GM10248 (cell line): ENCODE measurements at places on chromosomes 16 and 17.

DNA sequence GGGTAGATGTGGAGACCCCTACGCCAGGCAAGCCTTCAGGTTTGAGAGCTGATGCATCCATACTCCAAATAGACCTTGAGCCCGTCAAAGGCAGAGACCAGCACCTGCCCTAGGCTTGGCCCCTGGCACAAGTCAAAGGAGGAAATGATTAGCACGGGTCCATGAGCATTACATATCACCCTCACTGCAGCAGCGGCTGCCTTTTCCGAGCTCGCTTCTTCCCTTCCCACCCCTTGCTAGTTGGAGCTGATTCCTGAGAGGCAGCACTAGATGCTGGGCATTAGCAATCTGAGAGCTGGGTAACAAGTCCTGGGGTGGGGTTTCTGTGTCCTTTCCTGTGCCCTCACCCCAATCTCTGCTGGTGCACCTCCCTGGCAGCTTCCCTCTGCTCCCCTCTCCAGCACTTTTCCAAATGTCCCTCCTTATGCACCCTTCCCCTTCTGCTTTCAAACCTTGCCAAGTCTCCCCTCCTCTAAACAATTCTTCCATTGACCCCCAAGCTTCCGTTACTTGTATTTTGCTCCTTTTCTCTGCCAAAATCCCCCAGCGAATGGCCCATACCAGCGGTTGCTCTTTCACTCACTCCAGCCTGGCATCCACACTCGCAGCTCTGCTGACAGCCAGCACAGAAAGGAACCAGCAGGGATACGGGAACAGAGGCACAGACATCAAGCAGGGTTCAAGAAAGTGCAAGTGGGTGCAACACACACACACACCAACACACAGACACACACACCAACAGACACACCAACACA, 3.0 kb downstream of the CDRT4 start:
- no peak for DNase-seq

- DNase-seq: no peak
Observed at GRCh38 chr17:40980596-40980995, 3.5 kb downstream of the KRT40 start.

- no peak for DNase-seq
Observed at GRCh38 chr17:28723159-28723835, 2.7 kb downstream of the TLCD1 start.

GRCh38 chr17:78434455-78435329, 56.2 kb downstream of the PGS1 start:
- no peak for DNase-seq

DNA sequence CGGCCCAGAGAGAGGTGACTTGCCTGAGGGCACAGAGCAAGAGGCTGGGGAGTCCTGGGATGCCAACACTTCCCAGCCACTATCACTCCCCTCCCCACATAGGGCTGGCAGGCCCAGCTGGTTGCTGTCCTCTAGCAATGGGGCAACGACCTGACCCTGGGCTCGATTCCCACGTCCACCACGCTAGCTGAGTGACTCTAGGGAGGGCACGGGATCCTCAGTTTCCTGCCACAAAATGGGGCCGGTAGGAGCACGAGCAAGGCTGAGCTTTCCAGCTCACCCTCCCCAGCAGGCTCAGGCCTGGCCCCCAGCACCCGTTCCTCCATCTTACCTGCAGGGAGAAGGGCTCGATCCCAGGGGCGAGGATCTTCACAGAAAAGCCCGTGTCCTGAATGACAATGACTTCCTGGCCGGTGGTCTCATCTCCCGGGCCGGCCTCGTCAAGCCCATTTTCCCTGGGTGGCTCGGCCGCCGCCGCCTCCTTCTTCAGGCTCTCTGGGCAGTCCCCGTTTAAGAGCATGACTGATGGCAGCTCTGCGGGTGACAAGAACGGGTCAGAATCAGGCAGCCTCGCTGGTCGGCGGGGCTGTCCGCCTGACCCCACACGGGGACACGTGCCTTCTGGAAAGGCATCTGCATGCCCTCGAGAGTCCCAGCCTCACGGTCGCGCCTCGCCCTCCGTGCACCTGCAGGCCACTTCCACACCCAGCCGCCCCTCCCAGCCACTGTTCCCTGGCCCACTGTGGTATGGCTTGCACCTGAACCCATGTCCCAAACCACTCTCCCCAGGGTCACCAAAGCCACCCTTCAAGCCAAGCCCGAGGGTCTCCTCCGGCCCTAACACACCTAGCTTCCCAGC, 7.3 kb downstream of the CLUH start:
- DNase-seq: no peak

GRCh38 chr17:82495844-82496528, 23.5 kb upstream of the FOXK2 start:
- no peak for DNase-seq

DNA sequence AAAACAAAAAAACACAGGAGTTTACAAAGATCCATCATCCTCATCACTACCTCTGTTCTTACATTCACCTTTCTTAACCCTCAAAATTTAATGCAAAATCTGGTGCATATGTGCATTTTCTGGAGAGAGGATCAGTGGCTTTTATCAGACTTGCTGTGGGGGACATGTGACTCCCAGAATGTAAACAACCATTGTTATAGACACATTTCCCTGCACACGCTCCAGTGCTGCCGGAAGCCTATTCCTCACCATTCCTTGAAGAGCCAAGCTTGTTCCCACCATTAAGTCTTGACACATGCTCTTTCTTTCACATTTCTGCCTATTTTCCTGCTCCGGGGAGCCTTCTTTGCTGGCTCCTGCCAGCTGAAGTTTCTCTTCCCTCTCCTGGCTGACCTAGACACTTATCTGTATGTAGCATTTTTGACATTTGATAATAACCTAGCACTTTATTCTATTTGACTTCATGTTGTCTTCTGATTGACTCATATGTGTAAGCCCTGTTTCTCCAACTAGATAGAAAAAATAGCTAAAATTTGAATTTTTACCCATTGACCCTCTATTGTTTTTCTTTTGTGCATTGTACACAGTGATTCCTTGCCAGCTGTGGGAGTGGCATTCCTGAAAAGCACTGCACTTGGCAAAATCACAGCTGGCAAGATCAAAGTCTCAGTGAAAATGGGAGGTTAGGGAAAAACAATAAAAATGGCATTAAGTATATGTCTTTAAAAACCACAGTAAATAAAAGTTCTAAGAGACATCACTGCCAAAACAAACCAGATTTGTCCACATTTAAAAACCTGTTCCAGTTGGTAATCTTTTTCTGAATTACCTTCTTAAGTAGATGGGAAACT, 76.8 kb upstream of the CIBAR2 start:
- DNase-seq: no peak

DNA sequence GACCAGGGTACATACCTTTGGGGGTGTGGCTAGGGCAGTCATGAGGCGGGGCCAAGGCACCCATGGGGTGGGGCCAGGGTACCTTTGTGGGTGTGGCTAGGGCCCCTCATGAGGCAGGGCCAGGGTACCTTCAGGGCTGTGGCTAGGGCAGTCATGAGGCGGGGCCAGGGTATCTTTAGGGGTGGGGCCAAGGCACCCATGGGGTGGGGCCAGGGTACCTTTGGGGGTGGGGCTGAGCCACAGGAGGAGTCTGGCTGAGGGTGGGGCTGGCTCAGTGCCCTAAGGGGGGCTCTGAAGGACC, 3.5 kb downstream of the GNG13 start:
- no peak for DNase-seq

DNA sequence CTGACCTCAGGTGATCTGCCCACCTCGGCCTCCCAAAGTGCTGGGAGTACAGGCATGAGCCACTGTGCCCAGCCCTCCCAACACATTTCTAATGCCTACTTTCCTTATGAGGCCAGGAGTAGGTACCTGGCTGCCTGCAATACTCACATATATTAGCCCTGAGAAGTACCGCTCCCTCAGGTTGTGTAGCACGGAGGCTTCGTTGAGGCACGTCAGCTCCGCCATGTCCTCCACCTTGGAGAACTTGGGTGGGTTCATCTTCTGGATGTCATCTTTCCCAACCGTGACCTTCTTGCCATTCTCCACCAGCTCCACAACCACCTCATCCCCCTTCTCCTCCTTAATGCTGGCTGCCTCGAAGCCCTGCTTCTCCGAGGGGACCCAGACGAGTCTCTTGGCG, 19.1 kb downstream of the MYH11 start:
- no peak for DNase-seq

GRCh38 chr16:57764341-57765159, 29.0 kb downstream of the KATNB1 start:
- peak; percentile 65 for DNase-seq

DNA sequence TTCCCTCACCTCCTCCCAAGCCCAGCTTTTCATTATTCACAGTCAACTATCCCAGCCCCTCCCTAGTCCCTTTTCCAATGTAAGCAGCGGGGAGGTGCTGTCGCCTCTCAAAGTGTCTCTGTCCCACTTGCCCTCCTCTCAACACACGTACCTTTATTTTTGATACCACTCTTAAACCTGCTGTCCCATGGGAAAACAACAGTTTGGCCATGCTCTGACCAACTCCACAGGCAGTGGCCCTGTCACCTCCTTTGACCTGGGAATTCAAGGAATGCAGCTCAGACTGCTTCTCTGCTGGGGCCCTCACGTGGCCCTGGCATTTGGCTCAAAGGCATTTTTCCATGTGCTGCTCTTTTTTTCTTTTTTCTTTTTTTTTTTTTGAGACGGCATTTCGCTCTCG, 4.2 kb downstream of the LYRM9 start:
- no peak for DNase-seq

- no peak for DNase-seq
Observed at GRCh38 chr17:30413109-30413508, 34.4 kb downstream of the CPD start.

DNA sequence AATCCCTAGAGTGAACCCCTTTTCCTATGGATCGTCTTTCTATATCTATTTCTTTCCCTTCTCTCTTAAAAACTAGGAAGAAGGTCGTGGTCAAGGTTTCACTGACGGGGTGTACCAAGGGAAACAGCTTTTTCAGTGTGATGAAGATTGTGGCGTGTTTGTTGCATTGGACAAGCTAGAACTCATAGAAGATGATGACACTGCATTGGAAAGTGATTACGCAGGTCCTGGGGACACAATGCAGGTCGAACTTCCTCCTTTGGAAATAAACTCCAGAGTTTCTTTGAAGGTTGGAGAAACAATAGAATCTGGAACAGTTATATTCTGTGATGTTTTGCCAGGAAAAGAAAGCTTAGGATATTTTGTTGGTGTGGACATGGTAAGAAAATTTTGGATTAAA, 9.6 kb downstream of the CYLD start:
- DNase-seq: no peak

DNA sequence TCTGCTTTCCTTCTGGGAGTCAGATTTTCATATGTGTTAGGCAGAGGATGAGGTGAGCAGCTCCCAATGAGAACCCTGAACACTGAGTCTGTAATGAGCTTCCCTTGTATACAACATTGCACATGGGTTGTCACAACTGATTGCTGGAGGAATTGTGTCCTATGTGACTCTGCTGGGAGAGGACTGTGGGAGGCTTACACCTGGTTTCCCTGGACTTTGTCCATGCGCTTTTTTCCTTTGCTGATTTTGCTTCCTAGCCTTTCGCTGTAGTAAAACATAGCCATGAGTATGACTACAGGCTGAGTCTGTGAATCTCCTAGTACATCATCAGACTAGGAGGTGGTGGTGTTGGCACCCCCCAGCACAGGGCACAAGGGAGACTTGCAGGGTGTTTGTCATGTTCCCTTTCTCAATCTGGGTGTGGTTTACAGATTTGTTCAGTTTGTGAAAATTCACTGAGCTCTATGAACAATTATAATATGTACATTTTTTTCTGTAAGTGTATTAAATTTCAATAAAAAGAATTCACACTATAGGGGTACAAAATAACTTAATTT, 1.7 kb upstream of the PLK1 start:
- DNase-seq: no peak
